ENCODE measurements at places on chromosomes 6 and 20.

- H3K27ac ChIP-seq, result no peak overlapping the region
- no peak overlapping the region for H3K4me3 ChIP-seq
- H3K4me1 ChIP-seq, result no peaks in the 10 kb centered on the region
- peaks cover 2% of the 10 kb centered on the region for H3K36me3 ChIP-seq
- no peak for DNase-seq
- H3K27me3 ChIP-seq, result no peaks in the 10 kb centered on the region
Observed at GRCh38 chr6:159627939-159628338, 65.1 kb downstream of the SOD2 start.

DNA sequence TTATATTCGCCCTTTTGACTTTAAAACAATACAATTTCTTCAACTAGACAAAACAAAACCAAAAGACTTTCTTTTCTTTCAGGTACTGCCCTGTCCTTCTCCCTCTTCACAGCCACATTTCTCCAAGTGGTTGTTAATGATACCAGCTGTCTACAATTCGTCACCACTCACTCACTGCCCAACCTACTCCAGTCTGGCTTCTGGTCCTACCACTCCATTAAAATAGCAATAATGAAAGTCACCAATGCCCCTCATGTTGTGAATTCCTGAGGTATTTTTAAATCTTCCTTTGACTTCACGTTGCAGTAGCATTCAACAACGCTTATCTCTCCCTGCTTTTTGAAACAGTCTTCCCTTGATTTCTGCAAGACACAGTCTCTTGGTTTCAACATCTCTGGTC, 11.6 kb upstream of the MAN1A1 start:
- H3K4me1 ChIP-seq, result peaks cover 40% of the 10 kb centered on the region
- H3K36me3 ChIP-seq, result peaks cover 41% of the 10 kb centered on the region
- no peaks in the 10 kb centered on the region for H3K27me3 ChIP-seq
- H3K4me3 ChIP-seq, result no peak overlapping the region
- H3K27ac ChIP-seq, result no peak overlapping the region
- no peak for DNase-seq

DNA sequence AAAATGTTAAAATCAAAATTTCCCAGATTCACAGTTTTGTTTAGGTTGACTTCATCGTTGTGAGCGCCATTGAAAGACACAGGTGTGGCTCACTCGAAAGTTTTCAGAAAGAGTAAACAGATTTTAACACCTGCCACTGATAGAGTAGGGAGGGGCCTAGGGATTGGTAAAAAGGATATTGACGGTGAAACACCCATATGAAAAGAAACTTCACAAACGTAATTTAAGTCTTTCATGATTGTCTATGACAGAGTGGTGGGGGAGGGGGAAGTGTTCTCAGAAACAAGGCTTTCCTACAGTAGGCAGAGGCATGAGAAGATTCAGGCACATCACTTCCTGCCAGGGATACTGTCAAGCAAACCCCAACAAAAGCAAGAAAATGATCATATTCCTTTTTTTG, 101.4 kb downstream of the PERP start:
- no peaks in the 10 kb centered on the region for H3K4me1 ChIP-seq
- no peak for DNase-seq
- no peak overlapping the region for H3K27ac ChIP-seq
- H3K36me3 ChIP-seq, result no peaks in the 10 kb centered on the region
- no peak overlapping the region for H3K4me3 ChIP-seq

DNA sequence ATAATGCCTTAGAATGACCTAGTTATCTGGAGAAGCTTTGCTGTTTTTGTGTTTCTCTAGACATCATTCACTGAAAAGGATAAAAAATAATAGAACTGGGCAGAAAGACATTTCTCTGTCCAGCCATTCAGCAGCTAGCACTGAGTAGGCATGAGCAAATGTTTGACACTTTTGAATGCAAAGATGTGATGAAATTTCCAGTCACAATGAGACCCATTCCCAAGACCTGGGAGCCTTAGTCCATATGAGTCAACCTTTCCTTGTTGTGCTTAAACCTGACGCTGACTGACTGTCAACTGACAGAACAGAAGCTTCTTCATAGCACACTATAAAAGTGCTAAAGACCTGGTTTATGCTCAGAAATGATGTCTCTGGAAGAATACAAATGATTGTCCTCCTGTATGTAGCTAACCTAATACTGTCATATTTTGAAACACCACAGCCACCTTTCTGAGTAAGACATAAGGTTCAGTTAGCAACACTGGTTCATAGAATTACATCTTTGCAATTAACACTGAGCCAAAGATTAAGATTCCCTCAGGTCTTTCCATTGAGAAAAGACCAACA, 17.1 kb downstream of the RALGAPA2 start:
- no peak overlapping the region for H3K27ac ChIP-seq
- H3K36me3 ChIP-seq, result no peaks in the 10 kb centered on the region
- no peak overlapping the region for H3K4me3 ChIP-seq
- peaks cover 13% of the 10 kb centered on the region for H3K4me1 ChIP-seq
- H3K27me3 ChIP-seq, result no peaks in the 10 kb centered on the region
- DNase-seq, result no peak

DNA sequence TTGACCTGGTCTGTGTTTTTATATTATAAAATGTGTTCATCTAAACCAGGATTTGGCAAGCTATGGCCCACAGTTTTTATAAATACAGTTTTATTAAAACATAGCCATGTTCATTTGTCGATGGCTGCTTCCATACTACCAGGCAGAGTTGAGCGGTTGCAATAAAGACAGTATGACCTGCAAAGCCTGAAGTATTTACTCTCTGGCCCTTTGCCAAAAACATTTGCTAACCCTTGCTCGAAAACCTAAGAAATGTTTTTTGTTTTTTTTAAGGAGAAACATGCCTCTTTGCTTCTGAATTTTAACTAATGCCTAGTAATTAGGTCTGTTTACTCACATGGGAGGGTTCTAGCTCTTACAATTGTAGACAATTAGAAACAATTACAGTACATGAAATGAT, 67.4 kb upstream of the SMIM28 start:
- no peaks in the 10 kb centered on the region for H3K4me1 ChIP-seq
- H3K4me3 ChIP-seq, result no peak overlapping the region
- no peak overlapping the region for H3K27ac ChIP-seq
- H3K36me3 ChIP-seq, result no peaks in the 10 kb centered on the region
- peaks cover 3% of the 10 kb centered on the region for H3K27me3 ChIP-seq

DNA sequence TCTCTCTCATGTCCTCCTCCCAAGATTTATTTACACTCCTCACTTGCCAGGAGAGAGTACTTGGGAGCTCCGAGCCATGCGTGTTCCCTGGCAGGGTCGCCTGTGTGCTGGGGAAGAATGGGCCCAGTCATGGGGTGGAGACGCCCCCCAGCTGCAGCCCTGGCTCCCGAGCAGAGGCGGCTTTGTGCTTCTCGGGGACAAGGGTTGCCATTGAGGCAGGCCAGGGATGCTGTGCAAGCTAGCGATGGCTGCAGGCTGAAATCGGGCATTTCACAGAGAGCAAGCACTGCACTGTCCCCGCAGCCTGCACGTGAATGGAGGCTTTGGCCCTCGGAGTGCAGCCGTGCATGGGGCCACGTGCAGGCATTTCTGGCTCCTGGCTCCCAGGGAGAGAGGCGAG, 23.8 kb downstream of the PHACTR3 start:
- no peaks in the 10 kb centered on the region for H3K4me1 ChIP-seq
- no peak for DNase-seq
- peaks cover 19% of the 10 kb centered on the region for H3K27me3 ChIP-seq
- H3K36me3 ChIP-seq, result no peaks in the 10 kb centered on the region
- H3K4me3 ChIP-seq, result no peak overlapping the region
- H3K27ac ChIP-seq, result no peak overlapping the region

DNA sequence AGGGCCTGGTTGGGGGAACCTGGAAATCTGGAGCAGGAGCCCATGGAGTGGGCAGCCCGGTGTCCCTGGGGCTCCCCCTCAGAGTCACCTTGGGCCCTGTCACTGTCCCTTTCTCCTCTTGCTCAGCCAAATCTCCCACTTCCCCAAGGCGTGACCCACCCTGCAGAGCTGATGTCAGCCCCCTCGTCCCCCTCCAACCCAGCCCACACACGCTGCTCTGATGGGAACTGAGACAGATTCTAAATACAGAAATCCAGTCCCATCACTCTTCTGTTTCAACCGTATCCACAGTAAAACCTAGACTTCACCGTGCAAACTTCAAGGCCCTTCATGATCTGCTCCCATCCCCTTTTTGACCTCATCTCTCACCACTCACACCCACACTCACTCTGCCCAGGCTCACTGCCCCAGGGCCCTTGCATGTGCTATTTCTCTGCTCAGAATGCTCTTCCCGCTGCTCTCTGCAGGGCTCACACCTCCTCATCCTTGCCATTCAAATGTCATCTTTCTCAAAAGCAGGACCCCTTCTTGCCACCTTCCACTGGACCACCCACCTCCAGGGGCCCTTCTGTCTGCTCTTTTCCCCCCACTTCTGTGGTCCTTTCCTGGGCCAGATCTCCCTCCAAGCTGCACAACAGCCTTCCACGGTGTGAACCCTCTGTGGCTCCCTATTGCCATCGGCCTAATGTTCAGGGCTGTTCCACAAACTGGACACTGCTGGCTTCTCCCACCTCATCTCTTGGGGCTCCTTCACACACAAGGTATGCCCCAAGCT, 16.6 kb downstream of the TGM2 start:
- no peak overlapping the region for H3K27ac ChIP-seq
- H3K27me3 ChIP-seq, result peaks cover 16% of the 10 kb centered on the region
- no peak overlapping the region for H3K4me3 ChIP-seq
- H3K4me1 ChIP-seq, result peaks cover 11% of the 10 kb centered on the region
- H3K36me3 ChIP-seq, result peaks cover 11% of the 10 kb centered on the region

DNA sequence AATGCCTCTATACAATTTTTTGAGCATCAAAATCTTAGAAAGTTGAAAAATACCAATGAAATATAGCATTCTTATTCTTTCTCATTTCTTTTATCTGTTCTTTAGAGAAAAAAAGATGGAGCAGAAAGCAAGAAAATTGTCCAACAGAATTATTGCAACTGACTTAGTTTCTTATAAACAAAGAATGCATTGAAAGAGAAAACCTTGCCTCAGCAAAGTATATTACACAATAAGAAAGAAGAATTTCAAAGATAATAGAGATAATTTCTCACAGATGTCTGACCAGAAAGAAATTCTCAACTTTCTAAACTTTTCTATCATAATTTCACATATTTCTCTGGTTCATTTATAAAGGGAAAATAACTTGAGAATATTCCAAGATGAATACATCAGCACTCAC, 47.0 kb upstream of the PRND start:
- H3K4me3 ChIP-seq, result no peak overlapping the region
- H3K27me3 ChIP-seq, result no peaks in the 10 kb centered on the region
- H3K4me1 ChIP-seq, result peaks cover 8% of the 10 kb centered on the region

DNA sequence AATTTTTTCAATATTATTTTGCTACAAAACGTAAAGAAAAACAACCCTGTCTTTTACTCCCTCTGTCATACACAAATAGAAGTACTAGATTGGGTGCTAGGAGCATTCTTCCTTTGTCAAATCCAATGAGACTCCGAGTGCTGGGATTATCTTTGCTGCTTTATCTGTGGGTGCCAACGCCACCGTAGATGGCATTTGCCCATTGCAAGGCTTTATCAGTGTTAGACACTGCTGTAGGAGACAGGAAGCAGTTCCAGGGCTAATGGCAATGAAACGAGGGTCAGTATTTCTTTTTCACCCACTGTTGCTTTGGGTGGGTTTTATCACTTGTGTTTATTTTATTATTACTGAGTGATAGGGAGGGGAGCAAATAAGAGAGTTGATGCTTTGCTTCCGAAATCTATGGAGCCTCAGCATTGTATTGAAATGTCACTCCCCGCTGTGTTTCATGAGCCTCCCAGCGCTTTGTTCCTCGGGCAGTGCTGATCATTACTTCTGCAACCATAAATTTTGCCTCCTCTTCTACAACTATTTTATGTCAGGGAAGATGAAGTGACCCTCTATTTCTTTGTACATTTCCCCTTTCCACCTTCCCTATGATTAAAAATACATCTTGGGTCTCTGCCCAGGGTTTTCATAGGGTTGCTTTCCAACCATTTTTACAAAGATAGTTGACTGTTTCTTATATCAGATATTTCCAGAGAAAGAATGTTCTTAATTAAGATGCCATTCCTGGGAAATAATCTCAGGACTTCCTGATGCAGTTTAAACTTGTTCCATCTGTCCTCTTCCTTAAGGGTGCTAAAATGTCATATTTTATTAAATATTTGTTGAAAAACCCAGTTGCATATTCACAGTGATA, 86.7 kb upstream of the LAMP5 start:
- H3K27me3 ChIP-seq, result no peaks in the 10 kb centered on the region
- no peaks in the 10 kb centered on the region for H3K36me3 ChIP-seq
- H3K27ac ChIP-seq, result no peak overlapping the region

- no peak overlapping the region for H3K4me3 ChIP-seq
- no peak for DNase-seq
- H3K4me1 ChIP-seq, result no peaks in the 10 kb centered on the region
- H3K36me3 ChIP-seq, result no peaks in the 10 kb centered on the region
Observed at GRCh38 chr6:168400037-168400436, 40.9 kb upstream of the SMOC2 start.

GRCh38 chr6:107495196-107495643, 5.3 kb downstream of the SOBP start:
- H3K27ac ChIP-seq, result no peak overlapping the region
- H3K4me1 ChIP-seq, result peaks cover 7% of the 10 kb centered on the region
- no peak overlapping the region for H3K4me3 ChIP-seq
- DNase-seq, result no peak

DNA sequence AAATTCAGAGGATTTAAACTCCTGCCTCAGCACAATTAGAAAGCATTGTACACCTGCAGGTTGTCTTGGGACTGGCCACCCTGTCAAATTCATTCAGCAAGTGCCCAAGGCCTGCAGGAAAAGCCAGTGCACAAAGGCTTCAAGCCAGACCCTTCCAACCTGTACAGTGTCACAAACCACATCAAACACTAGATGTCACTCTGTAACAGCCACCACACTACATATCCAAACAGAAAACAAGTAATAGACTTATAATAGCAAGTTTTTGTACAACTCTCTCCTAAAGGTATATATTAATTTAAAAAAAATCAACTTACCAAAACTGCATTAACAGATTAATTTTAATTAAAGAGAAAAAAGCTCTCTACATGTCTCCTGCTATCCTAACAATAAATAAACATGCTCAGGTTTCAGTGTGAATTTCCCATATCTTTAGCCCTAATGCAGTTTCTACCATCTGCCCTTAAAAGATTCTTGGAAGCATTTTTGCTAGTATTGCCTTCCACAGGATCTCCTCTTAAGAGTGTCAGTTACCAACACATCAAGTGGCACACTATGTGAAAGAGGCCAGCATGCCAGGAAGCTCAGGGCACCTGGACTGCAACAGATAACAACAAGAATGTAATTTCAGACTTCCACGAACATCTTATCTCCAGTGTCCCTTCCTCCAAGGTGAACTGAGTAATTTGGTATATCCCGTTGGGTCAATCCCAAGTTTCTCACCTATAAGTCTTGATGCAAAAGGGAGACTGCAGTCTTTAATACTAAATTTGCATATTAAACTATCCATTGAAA, 47.5 kb downstream of the RALGAPA2 start:
- peaks cover 5% of the 10 kb centered on the region for H3K36me3 ChIP-seq
- H3K27ac ChIP-seq, result no peak overlapping the region
- no peak overlapping the region for H3K4me3 ChIP-seq
- peaks cover 54% of the 10 kb centered on the region for H3K4me1 ChIP-seq
- no peak for DNase-seq
- H3K27me3 ChIP-seq, result no peaks in the 10 kb centered on the region
